Stimulated activated CD4-positive, alpha-beta T cell treated with anti-CD3 and anti-CD28 coated beads, TNF-alpha, amount 100 ng/mL, for 4 hours (primary cell): ENCODE measurements at places on chromosomes 11 and 22.

DNA sequence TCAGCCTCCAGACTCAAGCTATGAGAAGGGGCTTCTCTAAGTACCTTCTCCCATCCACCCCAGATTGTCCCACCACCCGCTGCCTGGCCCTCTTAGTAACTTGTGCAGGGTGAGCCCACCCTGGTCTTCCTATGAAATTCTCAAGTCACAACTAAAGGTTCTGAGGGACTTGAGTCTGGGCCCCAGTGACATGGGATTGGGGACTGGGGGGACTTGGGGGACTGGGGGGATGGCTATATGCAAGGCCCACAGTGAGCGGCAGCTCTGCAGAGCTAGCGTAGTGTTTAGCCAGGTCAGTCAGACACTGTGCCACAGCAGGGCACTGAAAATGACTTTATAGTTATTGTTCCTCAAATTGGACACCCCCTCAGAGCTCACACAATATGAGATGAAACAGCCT, 622.3 kb upstream of the CADM1 start:
- no peak for DNase-seq

- DNase-seq = peak; percentile 2
Observed at GRCh38 chr11:102940714-102941588, 14.6 kb downstream of the MMP13 start.

- peak; percentile 41 for DNase-seq
Observed at GRCh38 chr11:108497317-108498045, 703 bp downstream of the POGLUT3 start.

DNA sequence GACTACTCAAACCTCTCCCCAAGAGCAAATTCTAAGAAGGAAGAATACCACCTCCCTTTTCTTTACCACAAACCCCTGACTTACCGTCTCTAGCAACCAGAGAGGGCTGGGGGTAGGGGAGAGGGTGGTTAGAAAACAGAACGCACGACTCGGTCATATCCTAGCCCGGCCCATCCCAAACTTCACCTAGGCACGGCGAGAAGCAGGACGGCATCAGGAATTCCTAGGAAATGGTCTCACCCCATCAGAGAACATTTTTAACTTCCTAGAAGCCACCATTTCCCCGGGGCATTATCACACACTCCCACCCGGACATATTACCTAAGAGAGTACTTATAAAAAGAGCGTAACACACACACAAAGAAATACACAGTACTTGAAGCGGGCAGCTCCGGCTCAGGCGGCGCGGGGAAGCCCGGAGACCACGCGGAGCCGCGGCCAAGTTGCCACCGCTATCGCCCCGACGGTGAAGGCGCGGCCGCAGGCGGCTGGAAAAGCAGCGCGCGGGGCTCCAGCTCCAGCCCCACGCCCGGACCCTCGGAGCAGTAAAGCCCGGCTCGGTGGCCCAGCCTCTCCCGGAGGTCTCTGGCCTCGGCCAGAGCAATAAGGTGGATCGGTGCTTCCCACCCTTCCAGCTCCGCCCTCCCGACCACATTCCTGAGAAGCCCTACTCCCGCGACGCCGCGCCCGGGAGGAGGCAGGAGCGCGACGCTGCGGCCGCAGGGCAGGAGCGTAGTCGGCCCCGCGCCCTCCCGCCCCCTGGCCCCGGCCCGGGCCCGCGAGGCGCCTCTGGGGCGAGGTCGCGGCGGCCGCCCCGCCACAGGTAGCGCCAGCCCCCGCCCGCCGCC, 878 bp downstream of the RRAS2 start:
- DNase-seq = no peak

GRCh38 chr11:12859872-12860657, 149.1 kb upstream of the RASSF10 start:
- DNase-seq = no peak

GRCh38 chr11:44829838-44830237, 103.1 kb downstream of the TSPAN18 start:
- no peak for DNase-seq

- DNase-seq = no peak
Observed at GRCh38 chr11:130847517-130847916, 68.8 kb downstream of the SNX19 start.

- no peak for DNase-seq
Observed at GRCh38 chr11:19713196-19714021, 772 bp downstream of the NAV2 start.

DNA sequence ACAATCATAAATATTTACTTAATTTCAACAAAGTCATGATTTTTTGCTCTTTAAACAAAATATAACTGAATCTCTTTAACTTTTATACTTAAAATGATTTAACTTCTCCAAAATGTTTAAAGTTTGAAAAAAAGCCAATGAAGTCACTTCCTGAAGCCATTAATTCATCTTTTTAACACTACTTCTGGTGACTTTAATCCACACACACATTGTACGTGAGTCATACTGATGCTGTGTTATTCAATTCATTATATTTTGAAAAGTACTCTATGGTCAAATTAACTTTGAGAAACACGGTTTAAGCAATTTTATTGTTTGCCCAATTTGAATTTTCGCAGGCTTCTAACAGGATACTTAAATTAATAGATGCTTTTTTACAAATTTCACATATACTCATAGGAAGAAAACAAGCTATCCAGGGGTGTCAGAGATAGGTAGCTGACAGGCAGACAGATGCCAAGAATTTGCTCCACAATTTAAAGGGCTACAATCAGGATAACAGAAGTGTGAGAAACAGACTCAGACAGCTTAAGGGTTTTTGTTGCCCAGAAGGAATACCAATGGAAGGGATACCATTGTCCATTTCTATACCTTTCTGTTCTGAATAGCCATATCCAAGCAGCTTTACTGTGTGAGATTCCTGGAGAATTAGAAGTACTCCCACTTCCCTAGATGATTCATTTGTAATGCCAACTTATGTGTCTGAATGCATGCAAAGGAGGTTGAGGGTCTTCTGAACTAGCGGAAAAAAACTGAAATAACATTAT, 118.4 kb downstream of the RBFOX2 start:
- no peak for DNase-seq

- no peak for DNase-seq
Observed at GRCh38 chr11:78654866-78655265, 80.2 kb upstream of the NARS2 start.

- DNase-seq = no peak
Observed at GRCh38 chr11:1563697-1564534, 8.2 kb downstream of the DUSP8 start.

GRCh38 chr11:99370549-99371216, 349.9 kb downstream of the CNTN5 start:
- DNase-seq = no peak

DNA sequence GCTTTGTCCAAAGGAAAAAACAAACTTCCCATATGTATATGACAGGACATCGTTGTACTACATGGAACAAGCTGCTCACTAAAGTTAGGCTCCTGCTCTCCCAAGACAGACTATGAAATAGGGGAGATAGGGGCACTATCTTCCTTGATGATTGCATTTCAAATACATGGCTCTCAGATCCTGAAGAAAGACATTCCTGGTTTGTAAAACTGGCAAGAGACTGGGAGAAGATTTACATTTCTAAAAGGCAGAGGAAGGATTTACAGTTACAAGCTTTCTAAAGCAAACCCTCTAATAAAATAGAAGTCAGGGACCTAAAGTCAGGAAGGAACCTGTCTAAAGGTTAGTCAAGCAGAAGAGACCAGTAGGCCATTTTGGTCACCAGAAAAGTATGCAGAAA, 103.7 kb downstream of the SLC17A6 start:
- no peak for DNase-seq
